Stimulated activated CD8-positive, alpha-beta memory T cell treated with anti-CD3 and anti-CD28 coated beads, Interleukin-7, amount 100 ng/mL, for 1 hour (primary cell): ENCODE measurements at places on chromosomes 5 and 9.

- DNase-seq = peak; percentile 100
Measured at GRCh38 chr9:128276008-128276573, at the start of gene SWI5. Gene SWI5 (plus strand): TSS chr9:128276276.

DNA sequence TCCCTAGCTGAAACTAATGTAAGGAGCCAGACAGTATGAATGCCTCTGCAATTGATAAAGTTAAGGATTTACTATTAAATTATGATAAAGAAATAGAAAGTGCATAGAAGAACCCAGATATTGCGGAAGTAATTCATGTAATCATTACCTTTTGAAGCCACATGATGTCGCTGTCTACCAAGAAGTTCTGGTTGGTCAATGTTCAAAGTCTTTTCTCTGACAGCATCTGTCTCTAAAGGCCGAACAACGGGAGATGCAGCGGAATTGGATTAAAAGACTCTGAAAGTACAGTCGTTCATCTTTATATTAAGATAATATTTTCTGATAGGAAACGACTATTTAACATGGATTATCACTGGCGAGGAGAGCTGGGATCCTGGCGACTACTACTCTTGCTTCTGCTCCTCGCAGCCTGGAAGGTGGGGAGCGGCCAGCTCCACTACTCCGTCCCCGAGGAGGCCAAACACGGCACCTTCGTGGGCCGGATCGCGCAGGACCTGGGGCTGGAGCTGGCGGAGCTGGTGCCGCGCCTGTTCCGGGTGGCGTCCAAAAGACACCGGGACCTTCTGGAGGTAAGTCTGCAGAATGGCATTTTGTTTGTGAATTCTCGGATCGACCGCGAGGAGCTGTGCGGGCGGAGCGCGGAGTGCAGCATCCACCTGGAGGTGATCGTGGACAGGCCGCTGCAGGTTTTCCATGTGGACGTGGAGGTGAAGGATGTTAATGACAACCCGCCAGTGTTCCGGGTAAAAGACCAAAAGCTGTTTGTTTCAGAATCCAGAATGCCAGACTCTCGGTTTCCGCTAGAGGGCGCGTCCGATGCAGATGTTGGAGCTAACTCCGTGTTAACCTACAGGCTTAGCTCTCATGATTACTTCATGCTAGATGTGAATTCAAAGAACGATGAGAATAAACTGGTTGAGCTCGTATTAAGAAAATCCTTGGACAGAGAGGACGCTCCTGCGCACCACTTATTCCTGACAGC is at the start of gene PCDHA8:
TSS of gene PCDHA8 (plus strand) at position 210 of the 985 bp plus-strand sequence. CDS start at position 345, 135 bp downstream.
- no peak for DNase-seq

GRCh38 chr5:123000731-123001130 is 35.8 kb downstream of the PPIC start:
- DNase-seq = no peak

GRCh38 chr5:83467371-83468035 is 4.0 kb upstream of the VCAN start:
- no peak for DNase-seq

GRCh38 chr5:6576861-6577501 is 55.9 kb downstream of the NSUN2 start:
- no peak for DNase-seq

GRCh38 chr5:380701-381309 is 59.3 kb downstream of the AHRR start:
- DNase-seq = no peak

DNA sequence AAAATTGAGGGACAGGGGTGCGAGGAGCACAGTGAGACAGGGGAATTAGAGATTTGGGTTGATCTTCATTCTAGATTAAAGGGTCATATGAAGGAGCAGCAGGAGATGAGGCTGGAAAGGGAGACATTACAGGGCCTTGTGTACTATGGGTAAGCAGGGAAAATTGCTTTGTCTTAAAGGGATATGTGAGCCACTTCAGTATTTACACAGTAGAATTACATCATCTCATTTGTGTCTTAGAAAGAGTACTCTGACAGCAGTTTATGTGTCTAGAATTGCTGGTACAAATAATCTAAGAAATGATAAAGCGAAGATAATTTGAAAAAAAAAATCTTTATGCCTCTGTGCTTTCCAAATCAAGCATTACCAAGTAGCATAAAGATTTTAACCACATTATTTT is 287.0 kb upstream of the ARRDC3 start:
- DNase-seq = no peak

DNA sequence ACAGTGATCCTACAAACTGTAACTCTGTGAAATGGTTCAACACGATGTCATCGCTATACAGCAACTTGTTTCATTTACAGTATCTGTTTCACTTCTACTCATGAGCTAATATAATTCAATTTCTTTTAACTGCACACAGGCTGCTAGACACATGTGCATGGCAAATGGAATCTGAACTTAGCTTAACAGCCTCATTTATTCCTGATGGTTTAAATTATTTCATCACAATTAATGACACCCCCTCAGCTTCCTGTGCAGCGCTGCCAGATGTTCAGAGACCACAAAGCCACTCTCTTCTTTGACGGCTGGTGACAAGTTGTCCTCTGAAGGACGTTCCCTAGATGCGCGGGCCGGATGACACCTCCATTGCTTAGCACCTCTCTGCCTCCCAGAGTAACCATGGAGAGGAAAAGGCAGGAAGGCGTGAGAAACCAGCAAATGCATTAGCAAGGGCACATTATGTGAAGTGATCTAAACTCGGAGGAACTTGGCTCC is 191.1 kb downstream of the BNC2 start:
- no peak for DNase-seq
